Fibroblast of upper back skin (primary cell): ENCODE measurements at places on chromosomes 2 and 18.

GRCh38 chr2:205806143-205806905 lies 124.0 kb downstream of the NRP2 start:
- DNase-seq, result no peak

DNA sequence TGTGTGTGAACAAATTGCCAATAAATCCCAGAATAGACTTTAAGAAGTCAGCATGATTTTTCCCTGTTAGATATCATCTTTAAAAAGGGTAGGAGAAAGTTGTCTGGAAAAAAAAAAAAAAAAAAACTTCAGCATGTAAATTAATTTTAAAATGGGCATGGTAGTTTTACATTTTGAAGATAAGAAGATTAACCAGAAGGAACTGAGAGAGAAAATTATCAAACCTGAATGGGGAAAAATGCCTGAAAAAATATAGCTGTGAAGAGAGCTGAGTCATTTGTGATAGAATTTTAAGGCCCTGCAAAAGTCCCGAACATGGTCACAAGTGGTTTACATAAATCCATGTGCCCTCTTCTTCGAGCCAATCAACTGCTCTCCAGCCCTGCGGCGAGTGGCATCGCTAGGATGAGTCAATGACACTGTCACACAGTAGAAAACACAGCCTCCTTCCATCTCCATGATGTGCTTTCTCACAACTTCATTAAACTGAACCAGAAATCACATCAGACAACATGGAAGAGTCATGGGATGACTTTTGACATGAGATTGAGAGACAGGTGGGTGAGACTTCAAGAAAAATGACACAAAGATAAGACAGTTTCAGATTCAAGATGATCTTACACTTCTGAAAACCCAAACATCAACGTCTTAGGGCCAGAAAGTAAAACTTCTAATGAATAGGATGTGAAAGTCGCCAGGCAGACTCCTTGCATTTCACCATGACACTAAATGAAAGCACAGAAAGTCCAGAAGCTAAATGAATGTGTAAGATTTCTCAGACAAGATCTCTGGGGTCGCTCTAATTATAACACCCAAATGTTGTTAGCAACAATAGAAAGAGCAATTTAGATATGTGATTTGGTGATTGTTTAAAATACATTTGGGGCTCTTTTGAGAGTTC lies 273.0 kb upstream of the ID2 start:
- DNase-seq, result no peak

- peak; percentile 75 for DNase-seq
Observed at GRCh38 chr2:224885836-224886547, 156.3 kb downstream of the DOCK10 start.

DNA sequence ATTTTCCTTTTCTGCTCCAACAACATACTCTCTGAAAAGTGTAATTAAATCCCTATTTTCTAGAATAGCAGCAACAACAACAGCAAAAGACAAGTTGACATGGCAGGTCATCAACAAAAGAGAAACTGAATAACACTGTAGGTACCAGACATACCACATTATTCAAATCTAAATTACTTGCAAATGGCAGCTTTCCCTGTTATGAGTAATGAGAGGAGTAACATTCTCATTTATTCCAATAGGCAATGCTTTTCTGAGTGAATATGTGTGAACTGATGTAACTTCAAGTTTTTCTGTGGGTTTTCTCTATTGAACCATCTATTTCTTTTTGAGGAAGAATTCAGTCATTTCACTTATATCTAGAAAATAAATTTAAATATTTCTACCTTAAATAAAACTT lies 501.5 kb downstream of the TRIB2 start:
- no peak for DNase-seq

DNA sequence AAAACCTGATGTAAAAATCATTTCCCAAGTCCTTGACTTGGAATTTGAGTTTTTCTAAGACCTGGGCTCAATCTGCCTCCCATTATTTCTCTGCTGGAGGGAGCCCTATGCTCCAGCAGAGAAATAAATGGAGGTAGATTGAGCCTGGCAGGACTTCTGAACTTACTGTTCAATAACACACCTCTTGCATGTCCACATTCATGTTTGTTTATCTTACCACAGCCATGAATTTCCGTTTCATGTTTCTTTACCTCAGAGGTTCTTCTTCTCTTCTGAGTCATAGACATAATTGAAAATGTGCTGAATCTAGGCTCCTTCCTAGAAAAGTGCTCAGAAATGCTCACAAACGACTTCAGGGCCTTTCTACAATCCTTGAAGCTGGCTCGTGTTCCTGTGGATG lies 170.8 kb downstream of the PMAIP1 start:
- DNase-seq, result peak; percentile 45

DNA sequence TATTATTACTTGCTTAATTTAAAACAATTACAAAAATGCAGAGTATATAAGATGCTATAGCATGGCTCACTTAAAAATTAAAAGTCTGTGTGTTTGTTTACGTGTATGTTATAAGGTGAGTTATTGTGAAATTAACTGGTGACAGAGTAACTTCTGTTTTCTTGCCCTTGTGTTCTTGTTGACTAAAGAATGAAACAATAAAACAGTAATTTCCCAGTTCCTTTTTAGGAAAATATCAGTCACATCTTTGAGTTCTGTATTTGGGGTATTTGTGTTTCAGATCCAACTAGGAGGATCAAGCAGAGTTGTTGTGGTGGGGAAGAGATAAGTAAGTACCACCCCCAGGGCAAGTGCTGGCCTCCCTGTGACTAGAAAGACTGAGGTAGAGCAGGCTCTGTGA lies 143.6 kb downstream of the CCDC148 start:
- DNase-seq, result no peak

DNA sequence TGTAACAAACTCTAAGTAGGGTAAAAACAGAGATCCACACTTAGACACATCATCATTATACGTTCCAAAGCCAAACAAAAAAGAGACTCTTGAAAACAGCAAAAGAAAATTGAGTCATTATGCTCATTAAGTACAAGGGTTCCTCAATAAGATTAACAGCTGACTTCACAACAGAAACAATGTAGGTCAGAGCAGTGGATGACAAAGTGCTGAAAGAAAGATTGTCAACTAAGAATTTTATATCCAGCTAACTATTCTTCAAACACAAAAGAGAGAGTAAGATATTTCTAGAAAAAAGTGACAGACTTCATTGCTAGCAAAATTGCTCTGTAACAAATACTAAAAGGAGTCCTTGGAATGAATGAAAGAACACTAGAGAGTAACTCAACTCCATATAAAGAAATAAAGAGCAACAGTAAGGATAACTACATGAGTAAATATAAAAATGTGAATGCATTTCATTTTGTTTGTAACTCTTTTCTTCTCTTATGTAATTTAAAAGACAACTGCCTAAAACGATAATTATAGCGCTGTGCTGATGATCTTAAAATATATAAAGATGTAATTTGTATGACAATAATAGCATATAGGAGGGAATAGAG lies 23.8 kb upstream of the DNER start:
- DNase-seq, result no peak

GRCh38 chr2:216188956-216189355 lies 79.8 kb downstream of the XRCC5 start:
- peak; percentile 42 for DNase-seq

DNA sequence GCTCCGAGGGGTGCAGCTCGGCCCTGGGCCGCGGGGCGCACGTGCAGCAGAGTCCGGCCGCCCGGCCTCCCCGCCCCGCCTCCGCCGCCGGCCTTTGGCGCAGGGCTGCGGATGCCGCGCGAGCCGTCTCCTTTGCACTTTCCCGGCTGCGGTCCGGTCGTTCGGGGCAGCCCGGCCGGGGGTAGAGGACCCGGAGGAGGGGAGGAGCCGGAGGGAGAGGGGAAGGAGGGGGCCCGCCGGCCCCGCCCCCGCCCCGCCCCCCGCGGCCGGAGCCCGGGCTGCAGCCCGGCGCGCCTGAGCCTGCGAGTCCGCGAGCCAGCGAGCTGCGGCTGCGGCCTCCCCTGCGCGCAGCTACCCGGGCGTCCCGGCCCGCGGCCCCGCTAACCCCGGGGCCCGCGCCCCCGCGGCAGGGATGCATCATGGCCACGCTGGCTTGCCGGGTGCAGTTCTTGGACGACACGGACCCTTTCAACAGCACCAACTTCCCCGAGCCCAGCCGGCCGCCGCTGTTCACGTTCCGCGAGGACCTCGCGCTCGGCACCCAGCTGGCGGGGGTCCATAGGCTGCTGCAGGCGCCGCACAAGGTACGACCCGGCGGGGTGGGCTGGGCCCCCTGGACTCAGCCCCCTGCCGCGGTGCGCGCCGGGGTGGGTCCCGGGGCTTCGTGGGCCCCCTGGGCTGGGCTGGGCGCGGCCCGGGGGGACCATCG lies at the start of gene FHOD3:
Gene FHOD3 (plus strand): TSS at position 297 of the 709 bp plus-strand sequence. CDS start 123 bp downstream, at position 420.
- DNase-seq, result peak; percentile 72

GRCh38 chr18:41982942-41983660 lies 28.1 kb downstream of the PIK3C3 start:
- no peak for DNase-seq

GRCh38 chr2:17617516-17617915 lies 77.0 kb downstream of the VSNL1 start:
- no peak for DNase-seq

DNA sequence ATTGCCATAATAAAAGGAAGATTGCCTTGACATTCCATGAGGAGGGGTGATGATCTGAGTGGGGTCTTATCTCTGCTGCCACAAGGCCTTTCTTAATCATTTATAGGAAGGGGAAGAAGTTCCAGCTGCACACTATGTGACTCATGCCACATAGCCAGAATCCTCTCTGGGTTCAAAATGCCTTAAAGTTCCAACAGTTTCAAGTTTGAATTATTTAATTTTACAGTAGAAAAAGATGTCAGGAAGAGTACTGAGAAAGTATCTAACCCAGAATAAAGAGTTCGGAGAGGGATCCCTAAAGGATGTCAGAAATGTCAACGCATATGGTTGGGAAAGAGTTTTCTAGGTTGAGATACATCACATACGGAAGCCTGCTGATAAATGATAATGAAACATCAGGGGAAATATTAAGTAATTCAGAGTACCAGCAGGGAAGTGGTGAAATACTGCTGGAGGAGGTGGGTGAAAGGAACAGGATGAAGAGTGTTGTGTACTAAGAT lies 999.9 kb downstream of the TSN start:
- DNase-seq, result no peak

GRCh38 chr2:126117886-126118285 lies 538.1 kb upstream of the GYPC start:
- DNase-seq, result no peak

DNA sequence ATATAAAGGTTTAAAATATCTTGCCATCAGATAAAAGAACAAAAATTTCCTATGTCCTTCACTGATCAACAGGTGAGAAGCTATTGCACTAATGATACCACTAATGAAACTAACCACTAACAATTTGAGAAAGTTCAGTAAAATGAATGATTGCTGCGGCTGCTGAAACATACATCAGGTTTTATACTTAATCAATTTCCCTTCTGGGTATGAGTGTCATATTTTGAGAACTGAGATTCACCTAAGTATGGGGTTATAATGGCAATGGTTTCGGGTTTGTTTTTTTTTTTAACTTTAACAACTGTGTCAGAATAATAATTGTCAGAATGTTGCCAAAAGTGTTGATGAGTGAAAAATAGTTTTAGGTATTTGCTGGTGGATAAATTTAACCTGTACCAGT lies 151.3 kb upstream of the SLC39A10 start:
- no peak for DNase-seq

- DNase-seq, result no peak
Observed at GRCh38 chr2:99336804-99337112, 431 bp upstream of the EIF5B start.

- DNase-seq, result peak; percentile 49
Observed at GRCh38 chr2:229363185-229363814, 92.2 kb upstream of the PID1 start.

GRCh38 chr18:36828157-36828629 lies 609 bp downstream of the TPGS2 start:
- DNase-seq, result peak; percentile 62

DNA sequence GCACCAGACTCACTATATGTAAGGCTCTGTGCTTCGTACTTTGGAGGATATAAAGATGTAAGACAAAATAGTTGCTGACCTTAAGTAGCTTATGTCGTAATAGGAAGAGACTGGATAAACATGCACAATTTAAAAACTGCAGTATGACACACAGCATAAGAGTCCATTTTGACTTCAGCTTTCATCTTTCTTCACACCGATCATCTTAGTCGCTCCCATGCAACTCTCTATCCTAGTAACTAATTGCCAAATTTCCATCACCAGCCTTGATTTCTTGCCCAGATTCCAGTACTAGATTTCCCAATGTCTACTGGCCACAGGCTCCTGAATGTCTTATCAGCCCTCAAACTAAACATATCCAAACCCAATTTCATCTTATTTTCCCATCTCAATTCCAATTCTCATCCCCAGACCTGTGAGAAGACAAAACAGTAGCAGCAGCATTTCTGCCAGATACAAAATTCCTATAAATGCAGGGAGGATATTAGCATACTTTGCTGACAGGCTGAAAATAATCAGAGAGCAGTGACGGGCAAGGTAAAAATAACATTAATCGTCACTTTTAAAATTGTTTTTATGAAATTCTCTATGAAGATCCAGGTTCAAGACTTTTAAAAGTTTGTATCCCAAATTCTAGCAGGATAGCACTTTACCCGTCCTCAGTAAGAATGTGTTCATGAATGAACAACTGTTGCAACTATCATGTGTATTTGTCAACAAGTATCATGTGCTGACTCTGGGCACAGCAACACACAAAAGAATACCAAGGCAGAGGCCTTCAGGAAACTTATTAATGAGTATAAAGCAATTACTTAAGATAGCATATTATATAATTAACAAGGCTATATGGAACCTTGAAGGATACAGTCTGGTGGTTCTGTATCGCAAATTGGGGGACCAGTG lies 42.2 kb downstream of the KIDINS220 start:
- peak; percentile 77 for DNase-seq

DNA sequence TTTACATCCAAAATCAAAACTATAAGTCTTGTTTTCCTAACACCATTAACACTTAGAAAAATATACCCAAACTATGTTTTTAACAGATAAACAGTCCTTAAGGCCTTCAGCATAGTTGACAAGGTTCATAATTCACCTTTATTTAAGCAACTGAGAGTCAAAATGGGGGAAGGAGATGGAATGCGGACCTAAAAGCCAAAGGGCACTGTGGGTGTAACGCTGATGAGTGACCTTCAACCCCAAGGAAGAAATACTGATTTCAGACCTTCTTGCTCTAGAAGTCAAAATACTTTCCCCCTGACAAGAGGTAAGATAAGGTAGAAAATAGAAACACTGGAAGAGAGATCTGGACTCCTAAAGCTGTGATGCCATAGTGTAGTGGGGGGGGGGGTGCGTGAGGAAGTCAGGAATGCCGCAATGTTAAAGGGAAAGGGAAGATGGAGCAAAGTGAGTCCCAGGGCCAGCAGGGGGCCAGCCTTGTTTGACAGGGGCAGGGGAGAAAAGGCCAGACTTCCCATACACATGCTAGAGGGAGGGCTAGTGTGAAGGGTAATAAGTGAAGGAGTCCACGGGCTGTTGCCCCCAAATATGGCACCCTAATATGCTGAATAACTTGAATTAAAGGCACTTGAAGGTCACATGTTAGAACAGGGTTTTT lies 31.4 kb downstream of the CCDC93 start:
- DNase-seq, result no peak

DNA sequence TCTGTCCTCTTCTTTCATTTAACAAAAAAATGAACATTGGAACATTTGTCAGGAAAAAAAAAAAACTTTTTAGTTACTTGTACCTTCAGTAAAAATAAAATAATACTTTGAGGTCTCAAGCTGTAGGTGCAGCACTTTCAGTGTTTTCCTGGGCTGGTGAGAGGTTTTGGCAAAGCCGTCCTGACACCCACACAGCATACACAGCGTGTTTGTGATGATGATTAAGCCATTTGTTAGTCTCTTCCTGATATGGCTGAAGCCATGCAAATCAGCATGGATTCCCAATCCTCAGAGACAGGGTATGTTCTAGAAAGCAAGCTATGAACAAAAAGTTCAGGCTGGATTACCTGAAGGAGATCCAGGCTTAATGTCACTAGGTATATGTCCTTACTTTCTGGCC lies 236.8 kb downstream of the ZNF516 start:
- DNase-seq, result no peak
